ENCODE measurements at places on chromosomes 1 and 21. TPM values are rescaled to one million over a fixed set of nuclear protein-coding genes. Genes with fewer than 3 reads are reported as not detected.

- no peak for DNase-seq
Measured at GRCh38 chr1:52203935-52204625, 62.2 kb downstream of the ZFYVE9 start.

- DNase-seq: no peak
Measured at GRCh38 chr21:30491963-30492428, at the start of gene KRTAP19-3. Gene KRTAP19-3, minus strand, starts transcription at chr21:30492013. Its CDS starts 56 bp downstream, at chr21:30491957.

- no peak for DNase-seq
Measured at GRCh38 chr1:216475659-216476276, 52.5 kb upstream of the USH2A start.

DNA sequence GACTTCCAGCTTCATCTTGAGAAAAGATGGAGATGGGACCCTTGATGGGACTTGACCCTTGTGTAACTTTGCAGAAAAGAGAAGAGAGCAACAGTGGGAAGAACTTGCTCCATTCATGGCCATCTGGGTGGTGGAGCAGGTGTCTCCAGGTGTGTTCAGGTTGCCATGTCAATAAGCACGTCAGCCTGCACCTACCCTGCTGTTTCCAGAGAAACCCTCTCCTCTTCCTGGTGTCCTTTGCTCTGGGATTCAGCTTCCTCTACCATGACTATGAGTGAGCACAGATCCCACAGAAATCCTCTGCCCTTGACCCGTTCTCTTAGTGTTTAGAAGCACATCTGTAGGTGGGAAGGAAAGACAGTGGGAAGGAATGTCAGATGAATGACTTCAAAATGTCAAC, 21.8 kb upstream of the OTUD3 start:
- DNase-seq: no peak

DNA sequence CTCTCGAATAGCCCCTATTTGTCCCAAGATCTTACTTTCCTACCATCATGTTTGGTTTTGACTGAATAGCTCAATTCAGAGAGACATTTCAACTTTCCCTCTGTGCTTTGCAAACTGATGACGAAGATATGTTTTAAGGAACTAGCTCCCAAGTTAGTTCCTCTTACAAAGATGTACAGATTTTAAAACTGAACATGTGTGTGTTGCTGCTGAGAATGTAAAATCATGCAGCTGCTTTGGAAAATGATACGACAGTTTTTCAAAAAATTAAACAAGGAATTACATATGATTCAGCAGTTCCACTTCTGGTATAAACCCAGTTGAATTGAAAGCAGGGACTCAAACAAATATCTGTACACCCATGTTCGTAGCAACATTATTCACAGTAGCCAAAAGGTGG, 33.6 kb downstream of the KIF26B start:
- no peak for DNase-seq

- DNase-seq: no peak
Measured at GRCh38 chr1:207647671-207648333, 2.9 kb downstream of the CR1L start.

- DNase-seq: no peak
Measured at GRCh38 chr1:21620011-21620410, 49.1 kb downstream of the RAP1GAP start.

GRCh38 chr1:17045634-17046333, 8.0 kb downstream of the SDHB start:
- DNase-seq: no peak

- peak; percentile 18 for DNase-seq
Measured at GRCh38 chr1:154493276-154493675, 8.7 kb upstream of the TDRD10 start.

DNA sequence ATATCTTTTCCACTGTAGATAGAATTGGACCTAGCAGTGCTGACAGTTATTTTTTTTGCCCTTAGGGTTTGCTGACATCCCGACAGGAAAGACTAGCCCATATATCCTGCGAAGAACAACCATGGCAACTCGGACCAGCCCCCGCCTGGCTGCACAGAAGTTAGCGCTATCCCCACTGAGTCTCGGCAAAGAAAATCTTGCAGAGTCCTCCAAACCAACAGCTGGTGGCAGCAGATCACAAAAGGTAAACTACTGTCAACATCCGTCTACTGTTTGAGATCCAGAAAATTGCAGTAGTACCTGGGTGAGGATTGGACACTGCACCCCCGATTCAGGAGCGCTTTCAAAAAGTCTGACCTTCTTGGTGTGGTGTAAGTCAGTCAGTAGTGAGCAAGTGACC, 55.8 kb downstream of the CENPF start:
- no peak for DNase-seq

DNA sequence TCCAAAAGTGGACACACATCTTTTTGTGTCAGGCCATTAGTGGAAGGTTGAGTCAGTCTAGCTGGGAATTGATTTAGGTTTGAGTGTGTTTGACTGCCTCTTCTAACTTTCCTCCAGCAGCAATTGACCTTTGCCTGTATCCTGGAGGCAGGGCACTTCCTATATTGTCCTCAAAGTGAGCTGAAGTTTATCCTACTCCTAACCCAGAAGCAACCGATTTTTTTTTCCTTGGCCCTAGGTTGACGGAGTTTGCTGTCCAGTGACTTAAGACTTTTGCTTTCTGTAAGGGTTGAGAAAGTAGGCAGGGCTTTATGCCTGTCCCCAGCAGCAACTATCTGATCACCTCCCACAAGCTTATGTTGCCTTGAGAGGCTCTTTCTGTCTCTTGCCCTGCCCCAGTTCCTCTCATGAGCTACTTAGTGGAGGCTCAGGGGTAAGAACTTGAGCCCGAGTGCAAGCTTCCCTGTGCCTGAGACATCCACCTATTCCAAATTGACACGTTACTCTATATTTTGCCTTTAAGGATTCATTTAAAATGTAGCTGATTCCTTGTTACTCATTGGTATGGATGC, 30.9 kb downstream of the SLC35F3 start:
- DNase-seq: no peak

DNA sequence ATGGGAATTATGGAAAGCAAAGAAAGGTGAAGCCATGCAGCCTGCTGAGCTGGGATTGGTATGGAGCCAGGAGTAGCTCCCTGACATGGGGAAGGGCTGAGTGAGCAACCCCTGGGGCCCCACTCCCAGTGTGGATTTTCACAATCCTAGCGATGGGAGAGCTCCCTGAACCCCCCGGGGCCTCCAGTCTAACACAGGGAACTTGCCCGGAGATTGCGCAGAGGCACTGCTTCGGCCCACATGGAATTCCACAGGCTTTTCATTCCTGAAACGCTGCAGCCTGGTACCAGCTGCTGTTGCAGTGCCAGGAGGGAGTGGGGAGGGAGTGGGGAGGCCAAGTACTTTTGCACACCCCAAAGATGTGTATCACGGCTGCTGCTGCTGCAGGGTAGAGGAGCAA, 110.4 kb upstream of the C21orf91 start:
- no peak for DNase-seq

- no peak for DNase-seq
Measured at GRCh38 chr1:92854101-92854785, 22.4 kb downstream of the RPL5 start.

GRCh38 chr1:53190210-53190611, 6.4 kb upstream of the CPT2 start:
- DNase-seq: no peak

- DNase-seq: no peak
Measured at GRCh38 chr1:99537886-99538617, 107.9 kb upstream of the PALMD start.

GRCh38 chr1:39668894-39669293, 3.0 kb downstream of the NT5C1A start:
- DNase-seq: no peak

DNA sequence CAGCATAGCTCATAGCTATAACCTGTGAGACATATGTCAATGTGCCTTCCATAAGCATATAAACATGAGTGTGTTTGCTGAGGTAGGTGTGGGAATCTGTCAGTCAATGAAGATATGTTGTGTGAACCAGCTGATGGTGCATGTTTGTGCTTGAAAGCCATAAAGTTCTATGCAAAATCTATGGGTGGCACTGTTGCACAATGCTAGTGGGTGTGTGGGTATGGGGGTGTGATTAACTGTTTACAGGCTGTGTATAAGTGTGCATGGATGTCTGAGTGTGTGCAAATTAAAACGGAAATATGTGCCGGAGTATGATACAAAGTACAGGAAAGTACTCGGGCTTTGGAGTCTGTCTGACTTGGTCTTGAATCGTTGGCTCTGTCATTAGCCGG, 1.0 kb upstream of the ATP2B4 start:
- DNase-seq: peak; percentile 55

- DNase-seq: no peak
Measured at GRCh38 chr1:247370786-247371732, 39.4 kb upstream of the ZNF496 start.

DNALI1 gene
- total RNA-seq: not detected

AVPR1B gene
- total RNA-seq: not detected

PAX7 gene
- not detected for total RNA-seq

FAM3B gene
- not detected for total RNA-seq

MARK1 gene
- not detected for total RNA-seq

SH2D1B gene
- 143 TPM for total RNA-seq

CFAP107 gene
- total RNA-seq: not detected

C1orf56 gene
- total RNA-seq: 1.9 TPM

ADAMTSL4 gene
- 2.9 TPM for total RNA-seq

CELA3A gene
- not detected for total RNA-seq

RNF19B gene
- total RNA-seq: 110 TPM
